ENCODE measurements at places on chromosomes 7 and 10.

DNA sequence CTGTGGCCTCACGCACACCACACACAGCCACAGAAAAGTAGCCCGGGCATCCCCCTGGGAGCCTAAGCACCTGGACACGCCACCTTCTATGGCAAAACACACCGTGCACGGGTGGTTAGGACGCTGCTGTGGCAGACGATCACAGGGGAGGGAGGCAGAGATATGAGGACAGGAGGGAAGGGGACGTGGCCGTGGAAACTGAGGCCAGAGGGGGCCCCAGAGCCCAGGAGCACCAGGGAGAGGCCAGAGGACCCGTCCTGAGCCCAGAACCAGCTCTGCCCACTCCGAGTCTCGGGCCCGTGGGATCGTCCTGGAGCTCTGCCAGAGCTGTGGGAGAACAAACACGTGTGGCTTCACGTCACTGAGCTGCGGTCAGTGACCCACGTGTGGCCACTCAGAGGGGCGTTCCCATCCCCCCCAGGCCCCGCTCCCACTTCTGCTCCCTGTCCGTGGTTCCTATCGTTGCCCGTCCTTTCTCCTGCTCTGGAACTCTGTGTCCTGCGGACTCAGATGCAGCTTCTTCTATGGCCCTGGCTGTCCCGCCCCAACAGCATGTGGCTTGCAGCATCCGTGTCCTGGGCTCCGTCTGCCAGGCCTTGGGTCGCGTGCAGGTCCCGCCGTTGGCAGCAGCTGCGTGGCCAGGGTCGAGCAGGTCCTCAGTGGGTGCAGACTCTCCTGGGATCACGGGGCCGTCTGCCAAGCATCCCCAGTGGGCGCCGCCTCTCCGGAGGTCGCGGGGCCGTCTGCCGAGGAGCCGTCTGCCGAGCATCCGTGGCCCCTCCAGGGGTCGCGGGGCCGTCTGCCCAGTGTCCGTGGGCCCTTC is 31.0 kb downstream of the GET4 start:
- no peak for DNase-seq

- DNase-seq, result no peak
These were observed 39.7 kb downstream of the TES start for GRCh38 chr7:116249969-116250553.

GRCh38 chr10:99297033-99297432 is 32.1 kb upstream of the CNNM1 start:
- DNase-seq, result no peak

- no peak for DNase-seq
These were observed 70.4 kb downstream of the PYROXD2 start for GRCh38 chr10:98344589-98345038.

DNA sequence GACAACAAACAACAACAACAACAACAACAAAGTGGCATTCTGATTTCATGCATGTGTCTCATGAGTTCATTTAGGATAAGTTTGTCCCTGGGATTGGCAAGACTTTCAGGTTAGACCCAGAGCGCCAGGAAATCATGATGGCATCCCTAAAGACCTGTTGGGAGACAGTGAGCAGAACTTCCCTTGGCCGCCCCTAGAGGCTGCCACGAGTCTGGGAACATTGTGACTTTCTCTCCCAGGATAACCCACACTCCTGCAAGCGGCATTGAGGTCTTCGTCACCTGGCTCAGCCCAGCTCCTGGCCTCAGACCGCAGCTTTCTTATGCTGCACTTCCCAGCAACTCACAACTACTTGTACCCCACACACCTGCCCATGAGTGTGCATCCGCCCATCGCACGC is 80.5 kb upstream of the RNF32 start:
- DNase-seq, result no peak

DNA sequence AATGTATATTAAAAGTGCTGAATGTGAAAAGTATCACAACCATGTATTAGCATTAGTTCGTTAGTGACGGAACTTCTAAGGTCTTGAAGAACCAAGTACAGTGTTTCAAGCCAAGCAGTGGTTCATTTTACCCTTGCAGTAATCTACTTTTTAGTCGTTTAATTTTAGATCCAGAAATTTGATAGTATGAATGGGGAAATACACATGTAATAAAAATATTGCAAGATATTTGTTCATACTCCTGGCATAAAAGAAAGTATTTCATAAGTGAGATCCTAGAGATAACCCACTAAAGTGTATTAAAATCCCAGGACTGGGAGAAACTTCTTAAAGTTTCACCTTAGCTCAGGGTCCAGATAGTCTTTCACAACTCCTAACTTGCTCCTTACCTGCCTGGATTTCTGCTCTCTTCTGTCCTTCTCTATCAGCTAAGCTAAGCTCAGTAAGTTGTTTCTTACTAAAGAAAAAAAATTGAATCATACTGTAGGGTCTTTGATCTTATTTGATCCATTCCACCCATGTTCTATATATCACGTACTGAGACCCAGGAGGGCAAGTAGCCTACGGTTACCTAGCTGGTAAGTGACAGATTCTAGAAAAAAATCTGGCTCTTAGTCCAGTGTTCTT is 1.5 kb downstream of the BCAP29 start:
- DNase-seq, result no peak

GRCh38 chr10:43401627-43402026 is 7.4 kb downstream of the HNRNPF start:
- no peak for DNase-seq

DNA sequence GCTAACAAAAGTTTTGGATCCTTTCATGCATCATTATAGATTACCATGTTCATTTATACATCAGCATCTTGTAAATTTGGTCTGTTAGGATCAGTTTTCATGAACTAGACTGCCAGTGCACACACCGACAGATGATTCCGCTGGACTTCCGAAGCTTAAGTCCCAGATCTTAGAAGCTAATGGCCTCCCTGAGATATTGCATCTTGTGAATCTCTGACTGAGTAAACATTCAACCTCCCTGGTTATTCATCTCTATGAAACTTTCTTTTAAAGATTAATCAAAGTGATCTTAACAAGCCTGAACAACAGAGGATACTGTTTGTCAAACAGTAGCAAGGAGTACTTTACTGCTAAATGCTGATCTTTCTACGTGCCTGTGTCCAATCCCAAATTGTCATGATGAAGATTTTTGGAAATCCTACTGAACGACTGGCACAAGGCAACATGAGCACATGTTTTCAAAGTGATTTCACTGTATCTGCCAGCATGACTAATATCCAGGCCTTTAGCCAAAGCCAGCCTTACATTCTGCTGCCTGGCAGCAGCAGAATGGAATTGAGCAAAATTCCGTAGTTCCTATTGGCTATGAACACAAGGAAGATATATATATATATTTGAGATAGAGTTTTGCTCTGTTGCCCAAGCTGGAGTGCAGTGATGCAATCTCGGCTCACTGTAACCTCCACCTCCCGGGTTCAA is 91.3 kb upstream of the ANK3 start:
- DNase-seq, result no peak

DNA sequence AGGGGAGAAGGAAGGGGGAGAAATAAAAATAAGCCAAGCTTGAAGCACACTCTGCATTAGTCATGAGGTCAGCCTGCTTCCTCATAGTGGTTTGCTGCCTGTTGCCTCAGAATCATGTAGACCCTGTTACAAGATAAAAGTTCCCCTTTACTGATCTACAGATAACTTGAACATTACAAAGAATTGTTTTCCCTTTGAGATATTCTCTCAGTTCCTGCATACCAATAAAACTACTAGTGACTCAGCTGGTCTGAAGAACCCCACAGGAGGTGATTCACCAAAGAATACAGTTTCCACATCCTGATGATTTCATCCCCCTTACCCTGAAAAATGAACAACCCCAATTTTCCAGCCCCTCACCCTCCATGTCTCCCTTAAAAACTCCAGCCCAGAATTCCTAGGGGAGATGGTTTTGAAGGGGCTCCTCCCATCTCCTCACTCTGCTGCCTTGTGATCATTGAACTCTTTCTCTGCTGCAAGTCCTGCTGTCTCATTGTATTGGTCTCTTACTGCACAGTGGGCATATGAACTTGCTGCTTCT is 31.5 kb upstream of the NRP1 start:
- DNase-seq, result peak; percentile 77

DNA sequence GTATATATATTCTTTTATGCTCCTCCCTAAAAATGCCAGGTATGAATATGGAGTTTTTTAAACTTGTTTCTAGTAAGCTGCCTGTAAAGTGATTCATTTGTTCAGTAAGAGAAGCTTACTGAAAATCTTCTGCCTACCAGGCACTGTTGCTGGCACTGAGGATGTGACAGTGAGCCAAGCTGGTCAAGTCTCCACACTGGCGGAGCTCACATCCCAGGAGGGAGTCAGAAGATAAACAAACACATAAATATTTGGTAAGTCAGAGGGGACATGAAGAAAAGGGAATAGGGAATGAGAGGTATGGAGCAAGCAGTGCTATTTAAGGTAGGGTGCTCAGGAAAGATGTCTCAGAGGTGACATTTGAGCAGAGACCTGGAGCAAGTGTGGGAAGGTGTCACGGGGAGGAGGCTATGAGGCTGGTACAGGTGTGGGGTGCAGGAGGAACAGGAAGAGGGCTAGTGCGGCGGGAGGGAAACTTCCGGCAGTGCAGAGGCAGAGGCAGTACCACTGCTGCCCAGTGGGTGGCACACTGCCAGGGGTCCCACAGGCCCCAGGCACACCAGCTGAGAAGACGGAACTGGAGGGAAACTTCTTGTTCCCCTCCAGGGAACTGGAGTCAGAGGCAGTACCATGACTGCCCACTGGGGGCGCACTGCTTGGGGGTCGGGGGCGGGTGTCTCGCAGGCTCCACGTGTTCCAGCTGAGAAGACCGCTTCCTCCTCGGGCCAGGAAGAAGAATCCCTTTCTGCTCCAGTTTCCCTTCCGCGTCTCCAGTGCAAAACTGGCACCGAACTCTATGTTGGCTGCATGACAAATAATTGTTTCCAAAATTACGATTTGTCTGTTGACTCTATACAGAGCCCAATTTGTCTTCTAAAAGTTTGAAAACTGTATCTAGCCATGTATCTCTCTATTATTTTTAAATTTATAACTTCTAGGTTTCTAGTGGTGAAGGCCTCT is 161.0 kb downstream of the TEX36 start:
- peak; percentile 45 for DNase-seq

- peak; percentile 76 for DNase-seq
These were observed 4.6 kb downstream of the BMI1 start for GRCh38 chr10:22325272-22326144.

DNA sequence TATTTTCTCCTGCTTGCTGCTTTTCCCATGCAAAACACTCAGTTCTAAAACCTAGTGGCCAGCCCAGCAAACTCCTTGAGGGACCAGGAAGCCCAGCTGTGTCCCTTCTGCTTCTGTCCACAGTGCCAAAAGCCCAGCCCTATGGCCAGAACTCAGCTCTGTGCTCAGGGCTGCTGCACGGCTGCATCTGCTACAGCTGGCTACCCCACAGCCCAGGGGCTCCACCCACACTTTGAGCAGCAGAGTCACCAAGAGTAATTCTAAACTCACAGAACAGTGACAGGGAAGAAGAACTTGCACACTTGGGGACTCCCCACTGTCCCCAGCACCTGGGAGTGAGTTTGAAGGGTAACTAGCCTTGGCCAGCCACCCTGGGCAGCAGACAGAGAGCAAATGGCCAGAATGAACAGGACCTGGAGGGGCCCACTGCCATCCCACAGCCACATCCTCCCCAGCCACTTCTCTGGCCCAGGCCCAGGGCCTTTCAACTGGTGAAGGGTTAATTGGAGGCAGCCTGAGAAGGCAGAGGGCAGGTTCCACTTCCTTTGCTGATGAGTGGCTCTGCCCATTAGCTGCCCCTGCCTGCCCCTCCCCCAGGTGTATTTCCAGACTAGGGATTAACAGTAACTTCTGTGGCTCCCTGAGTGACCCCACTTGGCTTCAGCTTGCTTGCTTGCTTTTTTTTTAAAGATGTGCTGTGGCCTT is 28.1 kb upstream of the TRIM8 start:
- DNase-seq, result no peak

- peak; percentile 10 for DNase-seq
These were observed 34.3 kb downstream of the TET1 start for GRCh38 chr10:68594405-68594804.

- peak; percentile 76 for DNase-seq
These were observed 46.0 kb downstream of the ZNRF2 start for GRCh38 chr7:30330134-30331111.

DNA sequence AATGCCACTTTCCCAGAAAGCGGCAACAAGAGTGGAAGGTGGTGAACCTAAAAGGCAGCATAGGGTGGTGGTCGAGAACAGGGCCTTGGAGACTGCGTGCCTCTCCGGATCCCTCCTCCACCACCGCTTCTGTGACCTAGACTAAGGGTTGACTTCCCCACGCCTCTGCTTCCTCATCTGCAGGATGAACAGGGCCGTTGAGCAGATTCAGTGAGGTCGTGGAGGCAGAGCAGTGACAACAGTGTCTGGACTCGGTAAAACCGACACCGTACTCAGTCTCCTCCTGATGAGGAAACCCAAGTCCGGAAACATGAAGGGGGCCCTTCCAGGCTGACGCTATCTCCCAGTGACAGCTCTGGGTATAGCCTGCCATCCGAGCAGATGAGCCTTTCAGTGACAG is 162.6 kb downstream of the CELF2 start:
- peak; percentile 92 for DNase-seq

- DNase-seq, result no peak
These were observed 472.0 kb upstream of the CNTNAP2 start for GRCh38 chr7:145644426-145645134.

GRCh38 chr10:74949034-74949832 is 122.8 kb downstream of the KAT6B start:
- peak; percentile 24 for DNase-seq

GRCh38 chr7:151823566-151824372 is 53.1 kb downstream of the PRKAG2 start:
- DNase-seq, result no peak

DNA sequence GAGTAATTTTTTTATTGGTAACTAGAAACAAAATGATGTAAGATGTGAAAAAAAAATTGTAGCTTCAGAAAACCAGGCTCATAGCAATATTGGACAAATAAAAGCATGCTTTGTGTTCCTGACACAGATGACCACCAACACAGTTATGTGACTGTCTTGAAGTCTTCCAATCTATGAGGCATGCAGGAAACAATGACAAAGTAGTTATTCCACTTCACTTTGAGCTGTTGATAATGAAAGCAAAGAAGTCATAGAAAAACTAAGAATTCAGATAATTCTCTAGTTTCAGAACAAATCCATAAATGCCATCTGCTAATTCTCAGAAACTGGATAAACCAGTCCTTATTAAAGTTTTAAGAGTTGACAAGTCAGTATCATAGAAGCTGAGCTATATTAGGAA is 378.4 kb upstream of the SEMA3D start:
- DNase-seq, result no peak

All from activated CD4-positive, alpha-beta T cell treated with anti-CD3 and anti-CD28 coated beads, Interleukin-10, Interleukin-2, amounts not matched to agents 100 ng/mL and 50 ng/mL, durations not matched to agents 16 hours and 8 hours (primary cell).